Esophagus squamous epithelium (tissue), 5 donors: ENCODE measurements at places on chromosomes 5 and 9.

DNA sequence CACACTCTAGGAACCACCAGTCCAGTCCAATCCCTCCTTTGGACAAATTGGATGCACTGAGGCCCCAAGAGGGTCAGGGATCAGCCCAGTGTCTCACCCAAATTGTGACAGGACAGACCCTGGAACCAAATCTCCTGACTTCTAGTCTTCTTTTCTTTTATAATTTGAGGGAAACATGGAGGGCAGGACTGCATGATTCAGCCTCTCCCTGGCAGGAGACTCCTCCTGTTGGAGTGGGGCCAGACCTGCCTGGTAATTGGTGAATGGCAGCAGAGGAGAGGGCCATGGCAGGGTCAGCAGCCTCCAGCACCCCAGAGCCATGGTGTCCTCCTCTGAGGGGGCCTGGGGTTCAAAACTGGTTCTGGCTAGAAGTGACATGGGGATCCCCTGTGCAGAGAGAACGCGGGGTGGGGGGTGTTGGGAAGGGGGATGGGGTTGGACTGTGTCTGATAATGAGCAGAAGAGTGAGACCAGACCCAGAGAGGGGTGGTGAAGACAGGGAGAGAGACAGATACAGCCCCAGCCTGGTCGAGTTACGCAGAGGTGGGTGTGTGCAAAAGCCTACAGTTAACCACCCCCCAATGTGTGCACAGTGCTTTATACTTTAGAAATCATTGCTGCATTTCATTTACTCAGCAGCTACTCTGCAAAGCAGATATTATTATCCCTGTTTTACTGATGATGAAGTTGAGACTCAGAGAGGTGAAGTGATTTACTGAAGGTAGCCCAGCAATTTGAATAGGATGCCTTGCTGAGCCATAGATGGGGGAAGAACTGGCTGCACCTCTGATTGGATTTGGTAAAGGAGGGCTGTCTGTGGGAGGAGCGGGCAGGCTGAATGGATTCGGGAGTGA, 3.8 kb upstream of the SYNPO start:
- no peak for DNase-seq

- no peak for DNase-seq
Observed at GRCh38 chr5:52886206-52886605, 98.5 kb downstream of the ITGA1 start.

- no peak for DNase-seq
Observed at GRCh38 chr9:84953252-84953773, 283.8 kb downstream of the NTRK2 start.

GRCh38 chr5:152439791-152440190, 34.7 kb upstream of the NMUR2 start:
- no peak for DNase-seq

DNA sequence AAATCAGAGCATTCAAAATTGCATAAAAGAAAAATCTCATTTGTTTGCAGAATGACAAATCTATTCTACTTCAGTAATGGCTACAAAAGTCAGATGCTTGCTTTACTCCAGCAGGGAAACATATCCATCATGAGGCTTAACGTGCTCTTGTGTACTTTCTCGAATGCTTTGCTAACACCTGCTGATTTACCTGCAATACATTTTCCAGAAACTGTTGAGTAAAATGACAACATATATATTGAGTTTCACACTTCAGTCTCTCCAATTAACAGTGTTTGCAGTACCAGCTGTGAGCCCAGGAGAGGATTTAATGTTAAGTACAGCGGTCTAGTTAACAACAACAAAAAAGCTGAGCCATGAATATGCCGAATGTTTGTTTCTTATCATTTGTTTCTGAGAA, 391.5 kb upstream of the SMC2 start:
- no peak for DNase-seq
